ENCODE measurements at places on chromosomes 11 and 22.

GRCh38 chr11:130442737-130443136 lies 5.7 kb upstream of the ADAMTS15 start:
- DNase-seq, result no peak

- no peak for DNase-seq
Measured at GRCh38 chr11:107006076-107006833, 12.0 kb downstream of the GUCY1A2 start.

- peak; percentile 72 for DNase-seq
Measured at GRCh38 chr11:16981651-16982194, 32.5 kb downstream of the PLEKHA7 start.

GRCh38 chr11:19552656-19553260 lies 159.9 kb upstream of the NAV2 start:
- no peak for DNase-seq

GRCh38 chr11:13134886-13135285 lies 125.8 kb downstream of the RASSF10 start:
- DNase-seq, result no peak

GRCh38 chr11:114128399-114128798 lies 68.9 kb downstream of the ZBTB16 start:
- no peak for DNase-seq

Measured in anterior cingulate cortex (tissue), 58 donors.